ENCODE measurements at places on chromosomes 12 and 14. TPM values are rescaled to one million over a fixed set of nuclear protein-coding genes. Genes with fewer than 3 reads are reported as not detected.

CRIP1 gene
- 97.1 TPM for total RNA-seq

- no peak for DNase-seq
Observed at GRCh38 chr12:113059071-113059595, 2.6 kb downstream of the DTX1 start.

DNA sequence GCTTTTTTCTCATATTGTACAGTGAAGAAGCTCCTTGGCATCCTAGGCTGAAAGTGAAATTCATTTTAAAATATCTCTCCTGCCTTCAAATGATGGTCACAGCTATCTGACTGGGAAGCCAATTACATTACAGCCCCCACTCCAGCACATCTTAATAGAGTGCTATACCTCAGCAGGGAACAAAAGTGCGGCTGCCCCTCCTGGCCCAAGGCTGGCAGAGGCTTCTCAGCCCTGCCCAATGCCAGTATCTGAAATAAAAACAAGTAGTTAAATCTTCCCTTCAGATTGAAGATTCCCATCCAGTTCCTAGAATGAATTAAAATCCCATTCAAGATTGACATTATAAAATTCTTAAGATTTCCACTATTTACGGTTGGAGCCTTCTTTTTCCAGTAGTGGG, 54.9 kb upstream of the GNG2 start:
- no peak for DNase-seq

DNA sequence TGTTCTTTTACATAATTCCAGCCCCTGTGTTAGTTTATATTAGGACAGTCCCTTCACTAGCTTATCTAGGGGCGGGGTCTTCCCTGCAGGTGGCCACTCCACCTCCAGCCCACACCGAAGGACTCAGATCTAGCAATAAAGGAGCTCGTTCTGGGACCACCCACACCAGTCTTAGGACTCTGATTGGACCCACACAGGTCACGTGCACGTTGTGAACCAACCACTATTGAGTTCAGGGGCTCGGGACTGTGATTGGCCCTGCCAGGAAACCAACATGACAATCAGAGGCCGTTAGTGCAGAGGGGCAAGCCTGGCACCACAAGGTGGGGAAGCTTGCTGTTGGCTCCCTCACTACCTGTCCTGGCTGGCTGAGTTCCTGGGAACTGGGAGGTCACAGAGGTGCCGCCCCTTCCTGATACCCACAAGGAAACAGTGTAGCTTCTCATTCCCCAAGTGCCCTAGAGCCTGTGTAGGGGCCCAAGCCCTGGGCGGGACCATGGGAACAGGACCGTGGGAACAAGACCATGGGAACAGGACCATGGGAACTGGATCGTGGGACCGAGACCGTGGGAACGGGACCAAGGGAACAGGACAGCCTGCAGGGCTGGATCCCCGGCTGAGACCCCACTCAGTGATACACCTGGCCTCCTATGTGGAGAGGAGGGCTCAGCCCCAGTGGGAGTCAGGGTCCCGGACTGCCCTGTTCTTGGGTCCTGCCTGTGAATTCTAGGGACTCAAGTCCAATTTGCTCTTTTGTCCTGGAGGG, 297.8 kb downstream of the ADGRD1 start:
- no peak for DNase-seq

GRCh38 chr12:119828300-119828699, 48.8 kb downstream of the CIT start:
- DNase-seq = no peak

DNA sequence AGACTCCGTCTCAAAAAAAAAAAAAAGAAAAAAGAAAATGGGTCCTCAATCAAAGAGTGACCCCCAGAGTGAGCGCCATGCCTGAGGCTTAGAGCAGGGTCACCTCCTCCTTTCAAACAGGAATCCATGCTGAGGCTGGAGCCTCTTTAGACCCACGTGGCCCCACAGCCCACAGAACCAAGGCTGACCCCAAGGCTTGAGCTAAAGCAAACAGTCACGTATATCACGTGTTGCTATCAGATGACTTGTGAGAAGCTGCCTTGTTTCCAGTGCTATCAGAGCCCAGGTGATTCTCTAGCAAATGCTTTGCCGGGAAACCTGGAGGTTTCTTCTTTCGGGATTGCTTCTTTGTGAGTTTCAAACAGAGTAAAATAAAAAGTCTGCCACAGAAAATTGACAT, 31.7 kb upstream of the DYNC1H1 start:
- no peak for DNase-seq

- DNase-seq = no peak
Observed at GRCh38 chr14:32190673-32191072, 11.2 kb upstream of the RNU6-7 start.

DNA sequence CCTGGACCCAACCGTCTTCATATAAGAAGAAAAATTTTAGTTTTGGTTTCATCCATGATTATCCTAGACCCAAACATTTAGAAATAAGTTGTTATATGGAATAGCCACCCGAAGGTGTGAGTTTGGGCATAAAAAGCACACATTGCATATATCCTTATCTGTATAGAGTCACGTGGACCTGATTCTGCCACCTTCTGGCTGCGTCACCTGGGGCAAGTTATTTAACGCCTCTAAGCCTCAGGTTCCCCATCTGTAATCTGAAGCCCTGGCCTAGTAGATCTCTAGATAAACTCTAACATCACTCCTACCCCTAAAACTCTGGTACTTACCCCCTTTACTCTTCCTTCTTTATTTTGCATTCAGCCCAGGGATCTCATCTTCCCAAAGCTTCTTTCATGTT, 14.3 kb upstream of the KRT5 start:
- peak; percentile 34 for DNase-seq

GRCh38 chr12:26987634-26988424, 26.4 kb downstream of the TM7SF3 start:
- DNase-seq = no peak
